ENCODE measurements at places on chromosomes 12 and 14.

GRCh38 chr12:131038961-131039950 lies 85.5 kb downstream of the ADGRD1 start:
- DNase-seq: no peak

- no peak for DNase-seq
These were observed 145.6 kb upstream of the SLCO1B1 start for GRCh38 chr12:20985399-20985798.

DNA sequence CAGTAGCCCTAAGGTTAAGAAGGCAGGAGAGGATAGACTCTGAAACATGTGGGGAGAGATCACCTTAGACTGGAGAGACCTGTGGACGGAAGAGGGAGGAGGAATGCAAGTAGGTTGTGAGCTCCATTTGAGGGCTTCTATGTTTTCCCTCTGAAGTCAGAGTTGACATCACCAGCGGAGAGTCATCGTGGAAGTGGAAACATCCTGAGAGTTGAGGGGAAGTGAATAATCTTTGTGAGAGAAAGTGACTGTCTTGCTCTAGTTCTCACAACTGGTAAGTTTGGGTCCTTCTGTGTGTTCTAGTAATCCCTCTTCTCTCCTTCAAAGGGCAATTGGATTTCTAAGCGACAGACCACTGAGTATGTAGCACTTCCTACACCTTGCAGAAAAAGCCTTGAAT lies 103.6 kb upstream of the CCND2 start:
- no peak for DNase-seq

DNA sequence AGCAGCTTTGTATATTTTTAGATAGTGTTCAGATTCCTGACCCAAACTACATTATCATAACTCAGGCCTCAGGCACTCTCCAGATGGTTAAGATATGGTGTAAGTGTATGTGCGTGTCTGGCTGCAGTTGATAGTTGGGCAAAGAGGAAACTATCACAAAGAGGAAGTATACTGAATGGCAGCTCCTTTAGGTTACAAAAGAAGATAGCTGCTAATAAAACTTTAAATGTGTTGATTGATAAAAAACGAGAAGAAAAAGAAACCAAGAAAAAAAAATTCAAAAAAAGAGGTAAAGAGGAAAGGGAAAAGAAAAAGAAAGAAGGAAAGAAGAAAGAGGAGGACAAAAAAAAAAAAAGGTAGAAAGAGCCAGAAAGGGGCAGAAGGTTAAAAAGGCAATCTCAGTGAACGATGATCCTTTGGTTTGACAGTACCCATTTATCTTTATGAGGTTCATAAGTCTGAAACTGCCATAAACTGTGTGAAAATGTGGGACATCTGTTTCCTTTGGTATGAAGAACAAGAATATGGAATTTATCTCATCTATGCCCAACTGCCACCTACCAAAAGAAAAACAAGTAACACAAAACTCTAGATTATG lies 42.2 kb downstream of the TAOK3 start:
- DNase-seq: peak; percentile 85

GRCh38 chr12:123085066-123085465 lies 65.8 kb downstream of the PITPNM2 start:
- no peak for DNase-seq

GRCh38 chr12:32876004-32876403 lies 20.6 kb downstream of the PKP2 start:
- DNase-seq: peak; percentile 56

GRCh38 chr12:1949771-1950470 lies 31.5 kb upstream of the CACNA2D4 start:
- no peak for DNase-seq

DNA sequence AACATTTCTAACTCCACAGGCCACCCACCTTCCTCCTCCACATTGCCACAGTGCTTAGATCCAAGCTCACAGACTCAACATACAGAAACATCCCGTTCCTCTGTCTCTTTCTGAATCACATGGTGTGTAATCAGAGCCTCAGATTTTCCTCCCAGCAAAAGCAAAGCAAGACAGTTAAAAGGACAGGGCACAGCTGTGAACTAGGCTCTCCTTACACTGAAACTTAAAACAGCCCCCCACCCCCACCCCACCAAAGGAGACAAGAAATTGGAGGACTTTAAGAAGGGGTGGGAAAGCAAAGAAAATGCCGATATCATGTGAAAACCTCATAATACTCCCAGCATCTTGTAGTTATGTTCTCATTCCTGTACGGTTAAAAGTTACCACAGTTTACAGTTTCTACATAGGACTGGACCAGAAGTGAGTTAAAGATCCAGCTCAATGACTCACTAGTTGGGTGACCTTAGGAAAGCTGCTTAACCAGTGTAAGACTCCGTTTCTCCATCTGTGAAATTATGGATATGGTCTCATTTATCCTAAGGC lies 4.8 kb downstream of the YBX3 start:
- DNase-seq: peak; percentile 92

GRCh38 chr12:120238217-120238616 lies 27.3 kb downstream of the PXN start:
- DNase-seq: no peak

DNA sequence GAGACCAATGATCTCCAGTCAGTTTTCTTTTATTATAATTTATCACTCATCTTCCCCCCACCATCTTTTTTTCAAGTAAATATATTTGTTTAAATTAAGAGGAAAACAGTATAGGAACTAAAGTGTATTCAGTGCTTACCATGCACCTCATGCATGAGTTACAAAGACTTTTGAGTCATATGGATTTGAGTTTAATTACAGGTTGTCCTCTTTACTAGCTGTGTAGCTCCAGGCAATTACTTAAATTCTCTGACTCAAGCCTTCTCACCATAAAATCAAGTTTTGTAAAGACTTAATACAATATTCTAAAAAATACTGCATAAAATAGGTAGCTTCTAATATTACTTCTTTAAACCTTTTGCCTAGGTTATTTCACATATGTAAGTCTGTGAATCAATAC lies 251.3 kb downstream of the SLC16A7 start:
- DNase-seq: no peak

GRCh38 chr12:6383572-6384498 lies at the start of gene LTBR:
TSS of gene LTBR (plus strand) at chr12:6384162. CDS start at chr12:6384359, 197 bp downstream.
- peak; percentile 94 for DNase-seq

GRCh38 chr12:77845831-77846230 lies 15.1 kb downstream of the NAV3 start:
- DNase-seq: peak; percentile 84

GRCh38 chr14:106831322-106831720 lies 1304.9 kb downstream of the TMEM121 start:
- no peak for DNase-seq

DNA sequence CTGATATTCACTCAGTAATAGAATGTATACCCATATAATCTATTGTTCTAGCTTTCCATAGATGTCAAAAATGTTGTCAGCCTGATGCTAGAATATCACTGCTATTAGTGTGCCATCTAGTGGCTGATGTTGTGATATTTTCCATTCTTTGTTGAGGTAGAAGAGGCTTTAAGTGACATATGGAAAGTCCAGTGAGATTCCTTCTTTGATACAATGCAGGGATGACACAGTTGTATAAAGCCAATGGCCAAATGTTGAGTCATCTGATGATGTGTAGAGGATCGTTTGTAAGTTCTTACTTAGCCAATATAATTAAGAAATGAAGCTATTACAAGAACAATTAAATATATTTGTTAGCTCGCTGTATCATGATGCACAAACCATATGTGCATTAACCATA lies 58.1 kb upstream of the PCED1B start:
- peak; percentile 95 for DNase-seq

DNA sequence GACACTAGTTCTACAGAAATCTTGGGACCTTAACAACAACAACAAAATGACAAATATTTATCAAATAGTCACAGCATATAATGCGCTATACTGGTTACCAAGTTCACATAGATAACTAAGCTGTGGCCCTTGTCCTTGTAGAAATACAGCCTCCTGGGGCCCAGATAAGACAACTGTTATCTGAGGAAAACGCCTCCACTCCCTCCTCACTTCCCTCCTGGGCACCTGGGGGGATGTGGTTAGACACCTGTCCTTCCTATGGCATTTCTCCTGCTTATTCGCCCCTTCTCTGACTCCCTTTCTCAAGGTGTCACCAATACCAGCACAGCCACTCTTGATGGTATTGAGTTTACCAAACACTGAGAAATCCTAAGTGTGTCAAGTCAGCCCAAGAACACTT lies 419.4 kb downstream of the RAD51B start:
- DNase-seq: no peak

GRCh38 chr12:113306382-113306781 lies 28.5 kb downstream of the SLC8B1 start:
- no peak for DNase-seq

DNA sequence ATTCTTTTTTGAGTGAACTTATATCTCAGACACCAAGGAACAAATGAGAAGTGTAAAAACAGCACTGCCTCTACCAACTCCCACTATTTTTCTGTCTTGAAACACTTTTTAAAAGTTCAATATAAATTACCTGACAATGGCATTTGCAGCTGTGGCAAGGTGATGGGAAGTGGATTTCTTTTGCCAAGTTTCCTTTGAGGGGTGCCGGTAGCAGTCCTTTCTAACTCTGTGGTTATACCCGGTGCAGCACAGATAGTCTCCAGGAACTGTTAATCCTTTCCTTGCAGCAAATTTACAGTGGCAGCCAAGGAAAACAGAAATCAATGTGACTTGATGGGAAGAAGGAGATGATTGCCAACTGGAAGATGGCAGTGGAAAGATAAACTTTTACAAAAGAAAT lies 243.7 kb downstream of the BCAT1 start:
- DNase-seq: no peak

GRCh38 chr12:25241167-25242020 lies 9.3 kb downstream of the KRAS start:
- DNase-seq: peak; percentile 63

GRCh38 chr12:129467289-129467688 lies 436.5 kb downstream of the TMEM132D start:
- DNase-seq: no peak

DNA sequence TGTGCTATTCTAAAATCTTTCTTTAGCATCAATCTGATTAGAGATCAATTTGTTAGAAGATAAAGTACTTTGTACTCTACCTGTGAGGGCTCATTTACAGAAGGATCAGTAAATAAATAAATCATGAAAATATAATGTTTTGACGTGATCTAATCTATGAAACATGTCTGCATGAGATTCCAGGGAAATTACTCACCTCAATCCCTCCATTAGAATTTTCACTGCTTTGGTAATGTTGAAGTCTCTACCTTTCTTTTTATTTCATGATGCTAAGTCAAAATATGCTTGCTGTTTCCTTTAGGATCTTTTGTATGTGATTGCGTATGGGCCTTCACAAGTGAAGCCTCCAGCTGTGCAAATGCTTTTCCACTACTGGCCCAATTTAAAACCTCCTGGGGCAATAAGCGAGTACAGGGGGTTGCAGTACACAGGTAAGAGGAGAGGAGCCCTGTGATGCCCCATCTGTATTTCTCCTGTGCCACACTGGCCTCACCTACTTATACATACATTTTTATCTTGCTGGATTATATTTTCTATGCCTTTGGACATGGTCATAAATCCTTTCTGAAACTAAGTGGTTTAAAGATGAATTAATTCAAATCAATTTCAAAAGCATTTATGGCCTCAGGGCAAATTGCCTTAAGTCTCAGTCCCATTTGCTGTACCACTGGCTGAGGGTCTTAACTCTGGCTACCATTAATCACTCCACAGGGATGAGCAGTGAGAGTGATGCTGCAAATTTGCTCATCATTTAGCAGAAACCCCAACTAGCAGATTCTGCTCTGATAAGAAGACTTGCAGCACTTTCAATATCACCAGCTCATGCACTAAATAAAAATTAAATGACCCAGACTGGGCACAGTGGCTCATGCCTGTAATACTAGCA lies 66.4 kb downstream of the UNC79 start:
- peak; percentile 6 for DNase-seq

GRCh38 chr14:102027951-102028350 lies 58.9 kb downstream of the HSP90AA1 start:
- no peak for DNase-seq

- peak; percentile 73 for DNase-seq
These were observed 44.8 kb downstream of the SLC17A8 start for GRCh38 chr12:100401660-100402059.

DNA sequence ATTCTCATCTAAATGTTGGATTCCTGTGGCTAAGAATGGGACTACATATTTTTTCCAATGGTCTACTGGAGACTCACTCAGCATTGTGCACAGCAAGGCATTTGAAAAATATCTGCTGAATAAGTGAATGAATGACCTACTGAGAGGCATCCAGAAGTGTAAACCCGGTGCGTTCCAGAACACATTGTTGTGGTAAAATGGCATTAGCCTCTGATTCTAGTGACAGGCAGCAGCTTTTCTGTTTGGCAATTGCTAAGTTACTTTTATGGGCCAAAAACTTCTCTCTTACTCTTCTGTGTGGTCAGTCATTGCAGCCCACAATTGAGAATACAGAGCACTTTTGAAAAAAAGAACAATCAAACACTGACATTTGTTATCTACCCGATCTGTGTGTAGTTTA lies 36.5 kb downstream of the WIF1 start:
- no peak for DNase-seq

DNA sequence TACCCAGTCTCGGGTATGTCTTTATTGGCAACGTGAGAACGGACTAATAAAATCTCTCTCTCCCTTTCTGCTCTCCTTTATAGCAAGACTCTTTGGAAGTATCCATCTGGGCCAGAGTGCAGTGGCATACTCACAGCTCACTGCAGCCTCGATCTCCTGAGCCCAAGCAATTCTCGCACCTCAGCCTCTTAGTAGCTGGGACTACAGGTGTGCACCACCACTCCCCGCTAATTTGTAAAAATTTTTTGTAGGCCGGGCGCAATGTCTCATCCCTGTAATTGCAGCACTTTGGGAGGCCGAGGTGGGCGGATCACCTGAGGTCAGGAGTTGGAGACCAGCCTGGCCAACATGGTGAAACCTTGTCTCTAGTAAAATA lies 33.2 kb upstream of the PPP2R5C start:
- DNase-seq: no peak

GRCh38 chr12:66863276-66863675 lies 184.4 kb upstream of the GRIP1 start:
- no peak for DNase-seq

DNA sequence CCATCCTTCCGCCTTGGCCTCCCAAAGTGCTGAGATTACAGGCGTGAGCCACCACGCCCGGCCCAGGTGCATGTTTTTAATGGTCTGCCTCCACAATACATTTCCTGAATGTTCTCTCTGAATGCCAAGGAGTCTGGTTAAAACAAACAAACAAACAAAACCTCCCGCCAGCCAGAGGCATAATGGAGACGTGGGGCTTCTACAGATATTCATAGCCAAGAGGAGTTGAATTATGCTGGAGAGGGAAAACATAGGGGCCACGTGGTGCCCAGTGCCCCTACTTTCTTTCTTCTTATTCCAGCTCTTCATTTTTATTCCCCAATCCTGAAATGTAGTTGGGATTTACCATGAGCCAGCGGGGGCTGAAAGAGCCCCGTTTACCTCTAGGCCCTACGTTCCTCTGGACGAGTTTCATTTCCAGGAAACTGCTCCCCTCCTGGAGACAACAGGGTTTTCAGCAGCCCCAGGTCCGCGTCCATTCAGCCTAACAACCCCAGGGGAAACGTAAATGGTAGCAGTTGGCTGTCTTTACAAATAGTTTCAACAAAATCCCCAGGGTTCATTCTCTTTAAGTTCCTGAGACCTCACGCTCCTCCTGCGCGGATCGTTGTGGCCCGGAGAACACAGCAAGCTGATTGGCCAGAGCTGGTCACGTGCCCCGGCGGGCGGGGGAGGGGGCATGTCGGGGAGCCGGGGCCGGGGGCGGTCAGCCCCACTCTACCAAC lies 108.5 kb upstream of the ESRRB start:
- DNase-seq: peak; percentile 41

GRCh38 chr12:111894556-111894955 lies 52.5 kb downstream of the MAPKAPK5 start:
- no peak for DNase-seq
